Neural crest cell (in vitro differentiated cells): ENCODE measurements at places on chromosomes 11 and 22. TPM values are rescaled to one million over a fixed set of nuclear protein-coding genes. Genes with fewer than 3 reads are reported as not detected.
A peak's percentile ranks its signal among the peaks of the same experiment; 100 is the strongest.

DNA sequence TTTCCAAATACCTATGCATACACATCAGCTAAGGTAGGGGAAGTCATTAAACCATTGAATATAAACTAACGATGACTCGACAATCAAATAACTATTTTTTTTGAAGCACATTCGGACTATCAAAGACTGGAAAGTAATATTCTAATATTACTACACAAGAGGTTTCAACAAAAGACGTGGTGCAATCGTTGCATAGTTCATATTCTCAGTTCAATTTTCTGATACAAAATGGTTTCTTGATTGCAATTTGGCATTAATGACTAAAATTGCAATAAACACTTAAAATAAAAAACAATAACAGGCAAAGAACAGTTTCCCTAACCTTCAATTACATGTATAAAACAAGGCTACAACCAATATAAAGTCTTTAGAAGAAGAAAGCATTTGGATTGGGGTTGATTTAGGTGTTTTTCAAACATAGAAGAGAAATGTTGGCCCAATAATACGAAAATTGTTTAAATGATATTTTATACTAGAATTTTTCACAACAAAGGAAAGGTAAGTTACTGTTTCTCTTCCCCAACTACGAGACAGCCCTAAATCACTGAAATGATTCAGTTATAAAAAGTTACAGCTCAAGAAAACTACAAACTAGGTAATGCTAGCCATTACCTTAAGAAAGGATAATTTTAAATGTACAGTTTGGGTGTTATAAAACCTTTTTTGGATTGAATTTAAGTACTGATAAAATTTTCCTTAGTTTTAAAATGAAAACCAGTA, 17.6 kb downstream of the BLID start:
- no peaks in the 10 kb centered on the region for H3K36me3 ChIP-seq
- H3K27me3 ChIP-seq = peaks cover 32% of the 10 kb centered on the region
- peaks cover 34% of the 10 kb centered on the region for H3K4me1 ChIP-seq
- H3K27ac ChIP-seq = no peak overlapping the region

DNA sequence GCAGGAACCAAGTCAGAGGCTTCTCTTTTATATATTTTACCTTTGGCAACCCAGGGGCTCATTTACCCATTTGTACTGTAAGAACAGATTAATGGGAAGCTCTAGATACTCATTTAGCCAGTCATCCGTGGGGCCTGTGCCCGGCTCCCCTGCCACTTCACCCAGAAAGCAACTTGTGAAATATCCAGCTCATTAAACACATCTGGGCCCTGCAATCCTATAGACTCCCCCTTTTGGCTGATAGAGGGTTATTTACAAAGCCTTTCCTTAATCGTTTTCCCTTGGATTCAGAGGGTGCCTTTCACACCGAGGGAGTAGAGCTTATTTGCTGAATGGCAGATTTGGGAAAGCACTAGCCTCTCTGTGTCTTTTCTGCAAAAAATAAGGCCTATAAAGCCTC, 118.7 kb upstream of the SORL1-AS1 start:
- peaks cover 29% of the 10 kb centered on the region for H3K4me1 ChIP-seq
- no peaks in the 10 kb centered on the region for H3K36me3 ChIP-seq
- DNase-seq = no peak
- no peak overlapping the region for H3K4me3 ChIP-seq
- H3K27ac ChIP-seq = no peak overlapping the region

DNA sequence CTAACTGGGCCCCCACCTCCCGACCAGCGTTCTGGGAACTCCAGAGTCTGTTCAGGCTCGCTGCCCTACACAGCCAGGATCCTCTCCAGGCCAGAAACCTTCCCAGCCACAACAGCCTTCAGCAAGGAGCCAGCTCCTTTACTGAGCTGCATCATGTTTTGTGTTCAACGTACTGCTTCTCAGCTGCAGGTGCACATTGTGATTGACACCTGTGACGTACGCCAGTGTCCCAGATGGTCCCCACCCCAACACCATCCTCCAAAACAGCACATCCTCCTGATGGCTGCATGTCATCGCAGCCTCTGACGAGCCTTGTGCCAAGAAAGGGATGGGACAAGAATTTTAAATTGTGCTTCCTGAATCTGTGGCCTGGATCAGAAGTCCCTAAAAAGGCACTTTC, 117.5 kb downstream of the SPATA19 start:
- H3K36me3 ChIP-seq = no peaks in the 10 kb centered on the region

DNA sequence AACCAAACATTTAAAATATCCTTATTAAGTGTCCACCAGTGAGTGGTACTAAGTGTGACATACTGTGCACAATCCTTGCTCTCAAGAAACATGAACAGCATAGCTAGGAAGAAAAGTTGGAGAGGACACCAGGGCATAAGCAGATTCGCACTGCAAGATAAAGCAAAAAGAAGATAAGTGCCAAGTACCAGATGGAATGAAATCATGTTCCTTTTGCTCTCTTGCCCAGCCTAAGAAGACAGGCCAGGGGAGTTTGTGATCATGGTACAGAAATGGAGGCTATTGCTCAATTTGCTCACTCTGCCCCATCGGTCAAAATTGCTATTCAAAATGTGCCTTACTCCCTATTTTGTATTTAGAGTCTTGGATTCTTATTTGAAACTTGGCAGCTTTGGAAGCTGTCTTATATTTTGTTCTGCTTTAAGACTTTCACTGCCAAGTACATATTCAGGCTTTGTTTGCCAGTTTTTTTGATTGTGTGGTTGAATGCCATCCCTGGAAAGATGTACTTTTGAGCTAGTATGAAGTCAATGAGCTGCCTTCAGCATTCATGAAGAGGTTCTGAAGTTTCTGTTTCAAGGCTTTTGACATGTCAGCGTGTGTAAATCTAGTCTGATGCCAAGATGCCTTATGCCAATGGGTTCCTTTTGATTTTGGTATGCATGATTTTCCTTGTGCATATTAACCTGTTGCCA, 90.3 kb downstream of the PAX6 start:
- peaks cover 12% of the 10 kb centered on the region for H3K4me1 ChIP-seq
- no peaks in the 10 kb centered on the region for H3K27me3 ChIP-seq
- DNase-seq = no peak
- H3K27ac ChIP-seq = no peak overlapping the region

GRCh38 chr11:35487532-35488078, 37.8 kb downstream of the PAMR1 start:
- no peak overlapping the region for H3K27ac ChIP-seq
- no peak overlapping the region for H3K4me3 ChIP-seq
- no peaks in the 10 kb centered on the region for H3K4me1 ChIP-seq
- peaks cover 23% of the 10 kb centered on the region for H3K27me3 ChIP-seq

DNA sequence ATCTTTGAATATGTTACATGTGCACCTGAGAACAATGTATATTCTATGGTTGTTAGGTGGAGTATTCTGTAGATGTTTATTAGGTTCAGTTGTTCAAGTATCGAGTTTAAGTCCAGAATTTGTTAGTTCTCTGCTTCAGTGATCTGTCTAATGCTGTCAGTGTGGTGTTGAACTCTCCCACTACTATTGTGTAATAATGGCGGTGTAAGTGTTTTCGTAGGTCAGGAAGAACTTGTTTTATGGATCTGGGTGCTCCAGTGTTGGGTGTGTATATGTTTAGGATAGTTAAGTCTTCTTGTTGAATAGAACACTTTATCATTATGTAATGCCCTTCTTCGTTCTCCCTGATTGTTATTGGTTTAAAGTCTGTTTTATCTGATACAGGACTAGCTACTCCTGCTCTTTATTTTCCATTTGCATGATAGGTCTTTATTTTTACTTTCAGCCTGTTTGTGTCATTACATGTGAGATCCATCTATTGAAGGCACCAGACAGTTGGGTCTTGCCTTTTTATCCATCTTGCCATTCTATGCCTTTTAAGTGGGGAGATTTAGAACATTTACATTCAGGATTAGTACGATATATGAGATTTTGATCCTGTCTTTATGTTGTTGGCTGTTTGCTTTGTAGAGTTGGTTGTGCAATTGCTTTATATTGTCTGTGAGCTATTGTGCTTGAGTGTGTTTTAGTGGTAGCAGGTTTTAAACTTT, 121.6 kb downstream of the DDX10 start:
- H3K4me1 ChIP-seq = no peaks in the 10 kb centered on the region
- no peak for DNase-seq
- H3K27ac ChIP-seq = no peak overlapping the region

DNA sequence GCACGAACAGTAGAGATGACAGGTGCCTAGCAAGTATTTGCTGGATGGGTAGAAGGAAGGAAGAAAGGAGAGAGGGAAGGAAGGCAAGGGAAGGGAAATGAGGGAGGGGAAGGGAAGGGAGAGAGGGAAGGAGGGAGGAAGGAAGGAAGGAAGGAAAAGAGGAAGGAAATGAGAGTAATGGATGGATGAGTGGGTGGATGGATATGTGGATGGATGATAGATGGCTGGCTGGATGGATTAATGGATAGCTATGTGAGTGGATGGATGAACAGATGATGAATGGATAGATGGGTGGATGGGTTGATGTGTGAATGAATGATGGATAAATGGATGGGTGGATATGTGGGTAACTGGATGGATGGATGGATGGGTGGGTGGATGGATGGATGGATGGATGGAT, 125.9 kb upstream of the FGF3 start:
- DNase-seq = no peak
- H3K36me3 ChIP-seq = no peaks in the 10 kb centered on the region
- H3K4me3 ChIP-seq = no peak overlapping the region
- H3K4me1 ChIP-seq = peaks cover 8% of the 10 kb centered on the region

DNA sequence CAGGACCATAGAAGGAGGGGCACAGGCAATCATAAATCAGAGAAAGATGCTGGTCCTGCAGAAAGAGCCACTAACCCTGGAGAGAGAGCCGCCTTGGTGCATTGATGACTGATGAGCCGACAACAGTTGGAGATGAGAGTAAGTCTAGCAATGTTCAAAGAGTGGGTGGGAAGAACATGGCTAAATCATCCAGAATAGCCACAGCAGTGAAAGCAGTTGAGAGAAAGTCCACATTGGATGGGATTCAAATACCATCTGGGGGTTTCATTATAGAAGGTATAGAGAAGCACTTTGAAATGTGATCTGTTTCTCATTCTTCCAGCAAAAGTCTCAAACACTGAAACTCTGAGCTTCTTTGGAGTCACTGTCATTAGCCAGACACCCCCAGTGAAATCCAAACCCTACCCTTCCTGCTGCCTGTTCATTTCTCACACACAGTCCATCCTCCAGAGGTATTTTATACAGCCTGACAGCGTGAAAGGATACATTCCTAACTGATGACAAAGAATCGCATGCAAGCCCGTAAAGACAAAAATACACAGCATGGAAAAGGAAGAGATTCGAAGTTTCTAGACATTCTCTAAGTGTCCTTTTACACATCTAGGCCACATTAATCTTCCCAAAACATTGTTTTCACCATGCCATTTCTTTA, 303.1 kb upstream of the MPPED2 start:
- H3K27ac ChIP-seq = no peak overlapping the region
- DNase-seq = no peak
- no peak overlapping the region for H3K4me3 ChIP-seq
- no peaks in the 10 kb centered on the region for H3K36me3 ChIP-seq
- no peaks in the 10 kb centered on the region for H3K4me1 ChIP-seq

GRCh38 chr11:30015725-30016412, 961 bp downstream of the KCNA4 start:
- H3K4me3 ChIP-seq = no peak overlapping the region
- H3K27me3 ChIP-seq = peaks cover 34% of the 10 kb centered on the region
- H3K36me3 ChIP-seq = no peaks in the 10 kb centered on the region
- H3K4me1 ChIP-seq = no peaks in the 10 kb centered on the region

GRCh38 chr11:44470854-44471253, 94.6 kb upstream of the CD82 start:
- no peak for DNase-seq
- H3K27ac ChIP-seq = no peak overlapping the region
- H3K27me3 ChIP-seq = peaks cover 8% of the 10 kb centered on the region
- H3K4me3 ChIP-seq = no peak overlapping the region
- H3K4me1 ChIP-seq = no peaks in the 10 kb centered on the region

GRCh38 chr11:76579056-76579751, 91.3 kb downstream of the LRRC32 start:
- peaks cover 4% of the 10 kb centered on the region for H3K36me3 ChIP-seq
- H3K27me3 ChIP-seq = no peaks in the 10 kb centered on the region
- DNase-seq = no peak
- H3K4me1 ChIP-seq = peaks cover 25% of the 10 kb centered on the region

GRCh38 chr11:14555818-14556217, 35.6 kb upstream of the PSMA1 start:
- no peak overlapping the region for H3K27ac ChIP-seq
- H3K27me3 ChIP-seq = no peaks in the 10 kb centered on the region
- no peak overlapping the region for H3K4me3 ChIP-seq
- H3K36me3 ChIP-seq = no peaks in the 10 kb centered on the region
- H3K4me1 ChIP-seq = no peaks in the 10 kb centered on the region
- DNase-seq = no peak

GRCh38 chr11:68673991-68674390, 10.4 kb upstream of the GAL start:
- no peak overlapping the region for H3K4me3 ChIP-seq
- H3K36me3 ChIP-seq = no peaks in the 10 kb centered on the region
- peaks cover 15% of the 10 kb centered on the region for H3K4me1 ChIP-seq
- no peak overlapping the region for H3K27ac ChIP-seq
- H3K27me3 ChIP-seq = peaks cover 10% of the 10 kb centered on the region

- no peaks in the 10 kb centered on the region for H3K27me3 ChIP-seq
- peaks cover 13% of the 10 kb centered on the region for H3K36me3 ChIP-seq
- H3K27ac ChIP-seq = peak overlapping the region; percentile 91
- peaks cover 16% of the 10 kb centered on the region for H3K4me1 ChIP-seq
- no peak overlapping the region for H3K4me3 ChIP-seq
Measured at GRCh38 chr22:27962268-27963044, 43.4 kb upstream of the PITPNB start.

GRCh38 chr11:131656179-131656838, 285.9 kb downstream of the NTM start:
- H3K36me3 ChIP-seq = no peaks in the 10 kb centered on the region
- H3K27ac ChIP-seq = peak overlapping the region; percentile 91
- H3K4me1 ChIP-seq = peaks cover 94% of the 10 kb centered on the region
- no peak for DNase-seq
- H3K27me3 ChIP-seq = no peaks in the 10 kb centered on the region

GRCh38 chr11:73404048-73404447, 27.8 kb downstream of the RELT start:
- H3K27ac ChIP-seq = peak overlapping the region; percentile 88
- peaks cover 7% of the 10 kb centered on the region for H3K36me3 ChIP-seq
- peak overlapping the region; percentile 50 for H3K4me3 ChIP-seq
- H3K4me1 ChIP-seq = peaks cover 18% of the 10 kb centered on the region
- DNase-seq = peak; percentile 42
- H3K27me3 ChIP-seq = no peaks in the 10 kb centered on the region

- peak overlapping the region; percentile 4 for H3K27ac ChIP-seq
- no peaks in the 10 kb centered on the region for H3K27me3 ChIP-seq
- H3K36me3 ChIP-seq = peaks cover 13% of the 10 kb centered on the region
- peaks cover 72% of the 10 kb centered on the region for H3K4me1 ChIP-seq
Measured at GRCh38 chr11:114130115-114130576, 70.6 kb downstream of the ZBTB16 start.

- H3K27me3 ChIP-seq = peaks cover 9% of the 10 kb centered on the region
- H3K4me3 ChIP-seq = no peak overlapping the region
- no peaks in the 10 kb centered on the region for H3K36me3 ChIP-seq
- DNase-seq = no peak
- no peaks in the 10 kb centered on the region for H3K4me1 ChIP-seq
- H3K27ac ChIP-seq = no peak overlapping the region
Measured at GRCh38 chr11:21403069-21403468, 733.7 kb downstream of the NELL1 start.

GRCh38 chr11:36412781-36413383, 97.2 kb downstream of the TRAF6 start:
- H3K27me3 ChIP-seq = no peaks in the 10 kb centered on the region
- H3K4me1 ChIP-seq = no peaks in the 10 kb centered on the region
- peaks cover 10% of the 10 kb centered on the region for H3K36me3 ChIP-seq
- DNase-seq = no peak
- H3K4me3 ChIP-seq = no peak overlapping the region

SLC5A4 gene
- total RNA-seq = 0.14 and 0.23 TPM in 2 replicates

CARD16 gene
- not detected in 2 replicates for total RNA-seq

MRPL21 gene
- total RNA-seq = 64.4 and 69.0 TPM in 2 replicates

ARHGAP1 gene
- total RNA-seq = 31.9 and 32.2 TPM in 2 replicates

ARHGAP8 gene
- 0.61 and 0.96 TPM in 2 replicates for total RNA-seq

PRCP gene
- total RNA-seq = 57.7 and 59.8 TPM in 2 replicates
